ENCODE measurements at places on chromosomes 11 and 22. TPM values are rescaled to one million over a fixed set of nuclear protein-coding genes. Genes with fewer than 3 reads are reported as not detected.

GRCh38 chr11:116694349-116694725 lies 78.5 kb downstream of the BUD13 start:
- DNase-seq: no peak

GRCh38 chr11:123298488-123299447 lies 103.7 kb upstream of the CLMP start:
- no peak for DNase-seq

DNA sequence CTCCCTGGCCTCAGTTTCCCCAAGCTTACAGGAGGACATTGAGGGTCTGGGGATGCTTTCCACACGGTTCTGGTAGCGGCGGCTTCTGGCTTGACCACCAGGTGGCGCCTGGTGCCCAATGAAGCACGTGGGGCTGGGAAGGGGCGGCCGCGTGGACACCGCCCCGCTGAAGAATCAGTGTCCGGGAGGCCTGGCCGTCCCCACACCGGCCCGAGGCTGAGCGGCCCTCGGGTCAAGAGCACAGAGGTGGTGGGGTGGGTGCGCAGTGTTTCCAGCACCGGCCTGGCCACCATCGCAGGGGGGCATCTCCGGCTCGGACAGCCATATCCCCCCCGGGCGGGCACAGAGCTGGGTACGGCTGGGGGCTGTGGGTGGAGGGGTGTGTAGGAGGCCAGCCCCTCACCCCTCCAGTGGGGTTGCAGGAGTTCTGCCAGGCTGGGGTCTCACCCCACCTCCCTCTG lies 27.8 kb upstream of the PPARA start:
- DNase-seq: peak; percentile 66

DNA sequence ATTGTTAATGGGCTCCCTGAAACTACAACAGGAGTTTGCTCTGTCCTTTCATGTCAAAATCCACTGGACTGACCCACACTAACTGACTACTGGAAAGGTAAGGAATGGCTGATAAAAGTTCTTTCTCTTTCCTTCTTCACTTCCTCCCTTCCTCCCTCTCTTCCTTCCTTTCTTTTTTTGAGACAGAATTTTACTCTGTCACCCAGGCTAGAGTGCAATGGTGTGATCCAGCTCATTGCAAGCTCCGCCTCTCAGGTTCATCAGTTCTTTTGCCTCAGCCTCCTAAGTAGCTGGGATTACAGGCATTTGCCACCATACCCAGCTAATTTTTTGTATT lies 85.2 kb downstream of the IGLL1 start:
- DNase-seq: no peak

GRCh38 chr11:12784445-12784844 lies 110.2 kb downstream of the TEAD1 start:
- no peak for DNase-seq

DNA sequence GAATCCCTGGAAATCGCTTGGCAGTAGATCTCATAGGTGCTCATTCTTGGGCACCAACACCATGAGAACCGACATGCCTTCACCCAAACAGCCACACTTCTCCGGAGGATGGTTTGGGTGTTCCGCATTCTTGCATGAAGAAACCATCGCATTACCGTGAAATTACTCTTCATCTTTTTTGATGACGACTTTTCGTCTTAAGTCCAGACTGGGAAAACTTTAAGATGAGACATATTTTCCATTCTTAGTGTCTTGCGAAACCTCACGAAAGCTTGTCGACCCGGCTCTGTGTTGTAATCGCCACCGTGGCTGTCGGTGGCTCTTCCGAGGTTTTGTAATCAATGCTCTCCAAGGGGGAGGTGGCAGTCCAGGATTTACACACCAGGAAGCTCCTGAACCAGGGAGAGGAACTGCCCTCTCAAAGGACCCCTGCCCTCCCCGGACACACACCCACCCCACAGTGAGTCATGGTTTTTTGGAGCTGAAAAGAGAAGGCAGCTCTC lies 1.7 kb downstream of the TOM1 start:
- DNase-seq: peak; percentile 100

Gene MAJIN
- not detected for total RNA-seq

DNA sequence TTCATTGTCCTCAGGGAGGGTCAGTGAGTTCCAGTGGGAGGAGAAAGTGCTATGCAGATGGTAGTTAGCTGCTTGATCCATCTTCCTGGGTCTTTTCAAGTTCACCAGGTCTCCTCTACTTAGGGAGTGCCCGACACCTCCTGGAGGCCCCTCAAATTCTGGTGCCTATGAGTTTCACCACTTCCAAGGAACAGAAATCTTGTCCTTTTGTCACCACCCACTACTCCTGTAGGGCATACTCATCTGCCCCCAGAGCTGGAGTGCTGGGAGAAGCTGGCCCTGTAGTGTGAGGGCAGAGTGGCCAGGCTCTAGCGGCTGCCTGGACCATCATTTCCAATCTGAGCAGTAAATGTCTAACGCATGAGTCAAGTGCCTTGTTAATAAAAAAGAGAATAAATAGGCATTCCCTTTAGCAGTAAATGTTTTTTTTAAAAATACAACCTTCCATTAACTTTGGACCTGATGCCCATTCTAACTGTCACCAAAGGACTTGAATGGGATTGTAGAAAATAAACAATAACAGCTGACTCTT lies 12.5 kb downstream of the IRAG1 start:
- no peak for DNase-seq

- DNase-seq: peak; percentile 14
These were observed 3.9 kb downstream of the CD3D start for GRCh38 chr11:118338637-118339061.

- DNase-seq: no peak
These were observed 2.1 kb downstream of the RCE1 start for GRCh38 chr11:66845143-66845875.

DNA sequence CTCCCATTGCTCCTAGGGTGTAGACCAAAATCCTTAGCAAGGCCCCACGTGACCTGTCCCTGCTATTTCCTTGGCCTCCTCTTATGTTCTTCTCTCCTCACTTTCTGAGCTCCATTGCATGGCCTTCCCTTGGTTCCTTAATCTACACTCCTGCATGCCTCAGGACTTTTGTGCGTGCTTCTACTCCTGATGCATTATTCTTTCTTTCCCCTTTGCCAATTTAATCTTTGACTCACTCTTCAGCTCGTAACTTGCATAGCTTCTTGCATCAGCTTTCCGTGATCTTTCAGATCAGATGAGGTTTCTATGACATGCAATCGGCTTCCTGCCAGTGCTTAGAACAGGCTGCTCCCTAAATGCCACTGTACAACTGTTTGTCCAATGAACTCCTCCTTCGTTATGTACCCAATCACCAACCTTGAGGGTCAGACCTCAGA lies 261.6 kb upstream of the CADM1 start:
- no peak for DNase-seq

Gene DGKZ
- total RNA-seq: 63.1 TPM

Gene RPL27A
- 673 TPM for total RNA-seq

DNA sequence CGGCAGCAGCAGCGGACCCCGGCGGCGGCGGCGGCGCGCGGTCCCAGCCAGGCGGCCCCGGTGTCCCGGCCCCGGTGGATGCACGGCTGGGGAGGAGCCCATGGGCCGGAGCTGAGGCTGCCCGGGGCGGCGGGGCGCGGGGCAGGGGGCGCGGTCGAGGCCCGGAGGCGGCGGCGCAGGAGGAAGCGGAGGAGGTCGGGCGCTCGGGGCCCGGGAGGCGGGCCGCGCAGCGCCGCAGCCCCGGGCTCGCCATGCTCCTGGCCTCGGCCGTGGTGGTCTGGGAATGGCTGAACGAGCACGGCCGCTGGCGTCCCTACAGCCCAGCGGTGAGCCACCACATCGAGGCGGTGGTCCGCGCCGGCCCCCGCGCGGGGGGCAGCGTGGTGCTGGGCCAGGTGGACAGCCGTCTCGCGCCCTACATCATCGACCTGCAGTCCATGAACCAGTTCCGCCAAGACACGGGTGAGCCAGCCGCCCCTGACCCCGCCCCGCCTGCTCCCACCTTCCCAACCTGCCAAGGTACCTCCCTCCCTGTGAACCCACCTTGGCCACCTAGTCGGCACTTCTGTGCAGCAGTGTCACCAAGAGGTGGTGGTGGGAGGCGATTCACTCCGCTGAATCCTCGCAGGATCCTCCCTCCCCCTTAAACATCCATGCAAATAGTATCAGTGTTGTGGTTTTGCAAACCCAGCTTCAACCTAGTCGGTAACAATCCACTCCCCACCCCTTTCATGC lies 580 bp downstream of the DTX4 start:
- no peak for DNase-seq

Gene SEC14L2
- total RNA-seq: 9.5 TPM

DNA sequence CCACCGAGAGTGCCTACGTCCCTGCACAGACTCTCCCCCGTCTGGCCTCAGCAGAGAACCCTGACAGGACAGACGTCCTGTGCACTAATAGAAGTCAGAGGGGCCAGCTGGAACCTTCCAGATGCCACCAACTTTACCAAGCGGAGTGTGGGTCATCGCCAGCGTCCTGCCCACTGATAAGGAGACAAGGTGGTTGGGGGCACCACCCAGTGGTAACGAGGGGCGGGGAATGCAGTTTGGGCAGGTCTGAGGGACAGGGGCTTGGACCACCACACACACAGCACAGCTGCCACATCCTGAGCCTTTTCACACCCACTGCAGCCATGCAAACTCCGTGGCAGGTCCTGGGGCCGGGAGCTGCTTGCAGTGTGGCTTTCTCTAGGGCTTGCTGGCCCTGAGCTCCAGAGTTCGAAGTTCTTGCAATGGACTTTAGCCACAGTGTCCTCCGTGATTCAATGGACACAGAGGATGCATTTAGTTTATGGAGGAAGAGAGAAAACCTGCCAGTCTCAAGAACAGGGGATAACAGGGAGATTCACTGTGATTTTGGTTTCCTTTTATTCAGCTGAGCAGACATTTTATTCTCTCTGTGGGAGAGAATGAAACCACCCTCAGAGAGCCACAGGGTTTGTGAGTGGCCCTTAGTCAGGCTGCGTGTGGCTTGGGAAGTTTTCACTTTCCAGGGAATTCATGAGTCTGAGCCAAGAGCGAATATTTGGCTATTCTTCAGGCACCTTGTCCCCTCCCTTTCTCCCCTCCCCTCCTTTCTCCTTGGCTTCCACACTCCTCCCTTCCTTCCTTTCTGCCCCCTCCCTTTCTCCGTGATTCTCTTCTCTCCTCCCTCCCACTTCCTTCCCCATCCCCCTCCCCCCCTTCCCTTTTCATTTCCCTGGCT lies 13.1 kb downstream of the MRGPRG start:
- DNase-seq: no peak

DNA sequence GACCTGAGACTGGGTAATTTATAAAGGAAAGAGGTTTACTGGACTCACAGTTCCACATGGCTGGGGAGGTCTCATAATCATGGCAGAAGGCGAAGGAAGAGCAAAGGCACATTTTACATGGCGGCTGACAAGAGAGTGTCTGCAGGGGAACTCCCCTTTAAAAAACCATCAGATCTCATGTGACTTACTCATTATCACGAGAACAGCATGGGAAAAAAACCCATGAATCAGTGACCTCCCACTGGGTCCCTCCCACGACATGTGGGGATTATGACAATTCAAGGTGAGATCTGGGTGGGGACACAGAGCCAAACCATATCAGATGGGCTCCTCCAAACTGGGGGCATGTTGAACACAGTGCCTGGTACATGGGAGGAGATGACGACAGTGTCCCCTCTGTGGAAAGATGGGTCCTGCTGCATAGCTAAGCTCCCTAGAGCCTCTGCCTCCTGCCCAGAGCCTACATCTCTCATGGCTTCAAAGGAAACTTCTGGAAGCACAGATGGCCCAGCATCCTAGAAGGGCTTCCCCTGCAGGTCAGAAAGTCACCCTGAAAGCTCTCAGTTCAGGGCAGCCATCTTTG lies 46.1 kb downstream of the MYEOV start:
- no peak for DNase-seq

DNA sequence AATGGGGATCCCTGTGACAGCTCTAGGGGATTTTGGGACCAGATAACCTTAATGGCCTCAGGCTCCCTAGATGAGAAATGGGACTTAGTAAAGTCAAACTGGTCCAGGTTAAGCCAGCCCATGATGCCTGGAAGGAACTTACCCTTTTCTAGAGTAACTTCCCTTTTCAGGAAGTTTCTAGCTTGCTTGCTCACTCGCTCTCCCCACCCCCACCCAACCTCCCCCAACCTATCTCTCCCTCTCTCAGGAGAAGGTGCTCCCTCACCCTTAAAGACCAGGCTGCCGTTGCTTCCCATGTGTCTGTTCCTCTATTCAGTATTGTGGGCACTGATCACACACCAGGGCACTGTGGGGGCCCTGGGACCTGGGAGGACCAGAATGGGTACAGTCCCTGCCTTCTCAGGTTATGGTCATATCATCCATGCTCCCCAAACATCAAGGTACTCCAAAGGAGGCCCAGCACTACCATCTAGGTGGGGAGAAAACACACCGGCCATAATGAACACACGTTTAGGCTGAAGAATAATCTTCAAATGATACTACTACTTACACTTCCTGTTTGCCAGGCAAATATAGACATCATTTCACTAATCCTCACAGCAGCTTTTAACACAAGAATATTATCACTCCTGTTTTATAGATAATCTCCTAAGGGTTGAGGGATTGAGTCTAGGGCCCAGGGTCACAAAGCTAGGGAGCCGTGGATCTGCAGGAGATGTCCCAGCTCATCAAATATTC lies 18.2 kb downstream of the KCNQ1OT1 start:
- no peak for DNase-seq

GRCh38 chr11:112615891-112616290 lies 345.3 kb upstream of the NCAM1 start:
- no peak for DNase-seq

DNA sequence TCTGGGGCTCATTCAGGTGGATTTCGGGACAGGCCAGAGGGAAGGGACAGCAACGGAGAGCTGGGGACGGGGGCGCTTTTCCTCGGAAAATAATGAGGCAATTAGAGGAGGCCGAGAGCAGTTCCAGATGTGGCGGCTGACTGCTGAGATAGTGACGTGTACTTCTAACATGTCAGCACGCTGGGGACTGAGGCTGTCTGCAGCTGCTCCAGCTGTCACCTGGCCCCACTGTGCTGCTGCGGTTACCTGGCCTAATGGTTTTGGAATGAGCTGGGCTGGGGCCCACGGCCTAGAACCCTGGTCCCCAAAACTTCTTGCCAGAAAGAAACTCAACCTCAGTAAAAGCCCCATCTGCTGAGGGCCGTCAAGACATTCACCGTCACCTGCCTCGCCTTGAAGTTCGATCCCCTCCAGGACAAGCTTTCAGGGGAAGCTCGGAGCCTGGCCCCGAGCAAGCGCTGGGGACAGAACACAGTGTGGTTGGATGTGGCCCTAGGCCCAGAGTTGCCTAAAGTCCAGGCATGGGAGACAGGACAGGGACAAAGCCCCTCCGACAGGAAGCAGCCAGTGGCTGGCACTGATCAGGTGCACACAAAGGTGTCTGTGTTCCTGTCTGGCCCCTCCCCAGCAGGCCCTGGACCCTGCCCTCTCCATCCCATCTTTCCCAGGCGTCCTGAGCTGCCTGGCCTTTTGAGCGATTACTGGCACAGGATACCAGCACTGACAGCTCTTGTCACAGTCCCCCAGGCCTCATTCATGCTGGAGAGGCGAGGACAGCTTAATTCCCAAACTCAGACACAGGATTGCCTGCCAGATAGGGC lies 22.1 kb downstream of the RPUSD4 start:
- DNase-seq: no peak

DNA sequence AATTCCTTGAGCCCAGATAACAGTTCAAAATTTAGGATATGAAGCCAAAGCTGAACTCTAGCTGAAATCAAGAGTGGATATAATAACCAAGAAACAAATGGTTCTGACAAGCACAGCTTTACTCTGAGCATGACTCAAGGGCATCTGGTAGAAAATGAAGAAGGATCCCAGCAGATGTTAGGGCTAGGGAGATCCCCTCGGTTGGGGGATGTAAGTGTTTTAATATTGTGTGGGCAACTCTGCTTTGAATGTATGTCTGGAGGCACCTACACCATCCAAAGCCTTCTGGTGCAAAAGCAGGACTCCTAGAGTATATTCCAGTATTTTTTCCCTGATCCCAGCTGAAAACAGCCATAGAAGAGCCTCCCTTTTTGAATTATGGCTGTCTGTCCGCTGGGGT lies 61.7 kb downstream of the FLI1 start:
- DNase-seq: no peak

All from fibroblast of villous mesenchyme (primary cell).